Gastrocnemius medialis (tissue), 4 donors: ENCODE measurements at places on chromosomes 11 and 22.

- DNase-seq, result no peak
Measured at GRCh38 chr22:44396021-44396726, 83.4 kb upstream of the SHISAL1 start.

GRCh38 chr11:24122291-24122690, 374.6 kb upstream of the LUZP2 start:
- DNase-seq, result no peak

DNA sequence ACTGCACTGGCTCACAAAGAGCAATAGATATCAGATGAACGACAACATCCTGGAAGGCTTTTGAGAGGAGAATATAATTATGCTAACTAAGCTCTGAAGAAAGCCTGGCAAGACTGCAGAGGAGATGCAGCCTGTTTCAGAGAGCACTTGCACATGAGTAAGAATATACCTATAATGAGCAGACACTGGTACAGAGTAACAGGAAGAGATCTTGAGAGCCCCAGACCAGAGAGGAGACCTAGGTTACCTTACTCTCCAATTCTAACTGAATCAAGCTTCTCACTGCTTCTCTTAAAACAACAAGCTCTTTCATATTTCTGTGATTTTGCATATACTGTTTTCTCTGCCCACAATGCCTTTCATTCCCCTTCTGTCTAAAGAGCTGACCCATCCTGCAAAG, 66.5 kb downstream of the FAM168A start:
- no peak for DNase-seq

GRCh38 chr11:1196516-1197391, 26.1 kb upstream of the MUC5B start:
- DNase-seq, result no peak

GRCh38 chr11:33663121-33663520, 37.5 kb downstream of the C11orf91 start:
- DNase-seq, result no peak

DNA sequence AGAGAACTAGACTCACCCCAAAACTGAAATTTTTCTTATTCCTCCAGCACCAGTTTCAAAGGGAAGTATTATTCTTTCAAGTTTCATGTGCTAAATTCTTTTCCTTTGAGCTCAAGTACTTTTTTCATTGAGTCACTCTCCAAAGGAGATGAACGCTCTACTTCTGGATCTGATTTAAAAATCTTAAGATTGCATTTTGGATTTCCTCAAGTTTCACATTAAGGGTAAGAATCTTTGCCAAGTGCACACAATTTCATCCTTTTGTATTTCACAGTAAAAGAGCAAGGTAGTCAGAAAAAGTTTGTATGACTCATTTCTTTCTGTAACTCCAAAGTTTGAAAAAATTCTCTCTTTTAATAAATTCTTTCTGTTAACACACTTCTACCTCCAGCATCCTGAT, 435.5 kb downstream of the RAB38 start:
- DNase-seq, result no peak

GRCh38 chr22:43237280-43237679, 50.3 kb upstream of the TTLL12 start:
- DNase-seq, result no peak

DNA sequence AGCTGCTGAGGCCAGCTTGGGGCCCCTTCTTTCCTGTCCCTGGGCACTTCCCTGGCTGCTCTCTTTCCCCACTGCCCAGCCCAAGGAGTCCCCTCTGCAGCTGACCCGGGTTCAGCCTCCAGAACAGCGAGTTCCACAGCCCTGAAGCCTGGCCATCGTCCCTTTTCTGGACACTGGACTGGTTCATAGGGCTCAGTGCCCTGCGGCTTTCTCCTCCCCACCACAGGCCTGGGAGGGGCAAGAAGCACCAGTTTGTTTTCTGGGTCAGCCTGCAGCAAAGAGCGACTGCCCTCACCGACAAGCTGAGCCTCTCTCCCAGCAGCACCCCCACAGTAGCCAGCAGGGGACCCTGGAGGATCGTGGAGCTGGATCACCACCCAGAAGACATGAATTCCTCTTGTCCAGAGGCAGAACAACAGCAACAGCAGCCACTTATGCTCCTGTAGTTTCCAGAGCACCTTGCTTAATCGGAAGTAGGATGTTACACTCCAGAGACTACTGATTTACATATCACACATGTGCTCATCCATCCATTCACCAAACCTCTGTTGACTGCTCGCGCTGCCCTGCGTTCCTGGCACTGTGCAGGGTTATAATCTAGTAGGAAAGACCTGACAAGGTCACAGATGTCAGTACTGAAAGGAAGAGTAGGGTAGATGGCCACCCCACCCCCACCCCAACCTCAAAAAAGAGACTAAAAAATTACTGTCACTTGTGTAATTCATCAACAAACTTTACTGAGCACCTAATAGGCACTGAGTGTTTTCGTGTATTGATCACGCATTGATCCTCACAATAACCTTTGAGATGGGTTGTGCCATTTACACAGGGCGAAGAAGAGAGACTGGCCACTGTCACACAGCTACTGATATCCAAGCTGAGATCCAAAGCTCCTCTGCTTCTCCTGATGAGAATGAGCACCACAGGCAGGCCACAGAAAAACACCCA, 13.0 kb upstream of the CXCR5 start:
- peak; percentile 67 for DNase-seq

- peak; percentile 31 for DNase-seq
Measured at GRCh38 chr11:95849087-95849825, 59.0 kb downstream of the CEP57 start.

GRCh38 chr11:47558695-47559094, 5.8 kb upstream of the CELF1 start:
- DNase-seq, result no peak

DNA sequence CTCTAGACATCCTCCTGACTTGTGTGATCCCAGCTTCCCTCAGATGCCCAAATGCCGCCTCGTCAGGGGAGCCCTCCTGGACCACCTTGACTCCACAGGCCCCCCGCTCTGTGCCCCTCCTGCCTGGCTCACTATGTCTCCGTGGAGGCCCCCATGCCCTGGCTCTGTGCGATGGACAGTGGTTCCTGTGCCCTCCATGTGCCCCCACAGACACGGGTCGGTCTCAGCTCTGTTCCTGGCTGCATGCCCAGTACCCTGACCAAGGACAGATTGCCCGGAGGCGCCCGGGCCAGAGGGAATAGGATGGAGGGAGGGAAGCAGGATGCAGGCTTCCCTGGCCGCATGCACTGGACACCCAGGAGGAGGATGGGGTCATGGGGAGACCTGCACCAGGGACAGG, 1274.6 kb downstream of the BRD1 start:
- DNase-seq, result no peak

- no peak for DNase-seq
Measured at GRCh38 chr11:15307619-15308024, 192.9 kb downstream of the INSC start.

- DNase-seq, result no peak
Measured at GRCh38 chr11:75873417-75874221, 58.6 kb downstream of the UVRAG start.

GRCh38 chr11:45051621-45052020, 94.8 kb upstream of the PRDM11 start:
- DNase-seq, result no peak

GRCh38 chr11:6681949-6682348, 1.2 kb downstream of the MRPL17 start:
- DNase-seq, result no peak

GRCh38 chr11:18727479-18728236, 1.7 kb upstream of the IGSF22 start:
- DNase-seq, result no peak

DNA sequence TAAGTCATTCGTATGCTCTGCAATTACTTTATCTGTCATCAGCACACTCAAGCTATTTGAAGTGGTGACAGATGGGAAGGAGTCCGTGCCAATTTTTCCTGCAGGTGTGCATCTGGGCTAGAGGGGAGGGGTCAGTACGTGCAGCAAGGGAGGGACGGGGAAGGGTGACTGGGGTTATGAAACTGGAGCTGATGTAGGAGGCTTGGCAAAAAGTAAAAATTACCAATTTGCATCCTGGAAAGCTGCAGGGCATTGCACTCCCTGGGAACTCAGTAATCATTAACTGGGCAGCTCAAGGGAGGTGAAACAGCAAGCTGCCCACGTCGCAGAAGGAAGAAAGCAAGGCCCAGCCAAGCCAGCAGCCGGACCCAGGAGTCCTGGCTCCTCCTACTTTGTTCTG, 87.1 kb upstream of the TMEM45B start:
- no peak for DNase-seq

GRCh38 chr22:47194476-47195155, 432.2 kb downstream of the TBC1D22A start:
- no peak for DNase-seq

DNA sequence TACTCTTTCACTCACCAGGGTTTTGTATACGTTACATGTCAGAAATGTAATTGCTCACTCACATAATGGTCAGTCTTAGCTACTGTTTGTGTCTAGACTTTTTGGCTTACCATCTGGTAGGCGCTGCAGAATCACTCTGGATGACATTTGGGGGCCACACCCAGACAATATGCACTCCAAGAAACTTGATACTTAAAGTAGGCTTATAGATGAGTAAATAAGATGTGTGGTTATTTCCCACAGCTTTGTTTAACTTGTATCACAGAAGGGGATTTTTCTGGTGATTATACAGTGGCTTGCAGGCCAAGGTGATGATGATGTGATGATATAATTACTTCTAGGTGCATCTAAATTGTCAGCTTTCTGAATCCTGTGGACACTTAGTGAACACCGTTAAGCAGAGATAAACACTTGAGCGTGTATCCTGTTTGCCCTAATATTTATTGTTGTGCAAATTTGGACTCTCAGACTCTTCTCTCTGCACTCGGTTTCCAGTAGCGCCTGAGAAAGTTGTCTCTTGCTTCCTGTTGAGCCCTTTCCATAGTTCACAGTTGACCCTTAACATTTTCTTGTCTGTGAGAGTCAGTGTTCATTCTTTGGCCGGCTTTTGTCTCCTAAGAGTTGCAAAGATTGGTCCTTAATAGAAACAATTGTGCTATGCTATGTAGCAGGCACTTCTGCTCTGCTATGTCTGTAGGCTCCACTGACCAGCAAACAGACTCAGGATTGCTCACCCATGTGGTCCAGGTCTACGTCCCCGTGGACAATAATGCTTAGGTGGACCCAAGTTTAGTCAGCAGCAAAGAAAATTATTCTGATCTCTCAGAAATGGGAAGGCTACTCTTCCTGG, 89.3 kb downstream of the PRR5L start:
- no peak for DNase-seq

DNA sequence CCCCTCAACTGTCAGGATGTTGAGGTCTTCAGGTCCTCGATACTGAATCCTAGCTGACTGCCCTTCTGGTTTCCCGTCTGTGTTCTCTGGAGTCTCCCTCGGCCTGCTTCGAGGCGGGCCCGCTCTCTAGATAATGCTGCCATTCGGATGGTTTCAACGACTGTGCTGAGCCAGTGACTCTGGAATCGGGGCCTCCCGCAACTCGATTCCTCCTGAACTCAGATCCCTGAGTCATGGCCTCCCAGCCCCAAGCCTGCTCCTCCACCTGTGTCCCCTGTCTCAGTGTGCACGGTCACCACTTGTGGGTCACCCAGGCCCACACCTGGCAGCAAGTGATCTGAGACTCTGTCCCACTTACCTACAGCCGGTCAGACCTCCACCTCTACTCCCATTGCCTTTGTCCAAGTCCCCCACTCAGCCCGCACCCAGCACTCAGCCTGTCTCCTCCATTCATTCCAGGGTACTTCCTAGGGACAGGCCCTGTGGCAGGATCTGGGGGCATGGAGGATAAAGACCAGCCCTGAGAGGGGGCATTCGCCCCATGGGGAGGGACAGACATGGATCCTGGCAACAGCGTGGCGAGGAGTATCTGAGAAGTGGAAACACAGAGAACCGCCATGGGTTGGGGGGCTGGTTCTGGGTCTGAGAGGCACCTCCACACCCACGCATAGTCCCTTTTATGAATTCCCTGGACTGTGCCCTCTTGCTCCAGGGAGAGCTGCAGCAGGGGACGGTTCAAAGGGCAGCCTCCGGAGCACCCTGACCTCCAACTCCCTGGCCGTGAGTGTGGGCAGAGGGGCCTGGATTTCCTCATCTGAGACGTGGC, 14.3 kb downstream of the MPST start:
- no peak for DNase-seq

GRCh38 chr11:2789791-2790567, 90.2 kb upstream of the KCNQ1OT1 start:
- DNase-seq, result peak; percentile 1

- DNase-seq, result no peak
Measured at GRCh38 chr11:72136684-72137262, 1.2 kb downstream of the FOLR3 start.

- no peak for DNase-seq
Measured at GRCh38 chr22:40560994-40561515, 75.5 kb downstream of the MRTFA start.

DNA sequence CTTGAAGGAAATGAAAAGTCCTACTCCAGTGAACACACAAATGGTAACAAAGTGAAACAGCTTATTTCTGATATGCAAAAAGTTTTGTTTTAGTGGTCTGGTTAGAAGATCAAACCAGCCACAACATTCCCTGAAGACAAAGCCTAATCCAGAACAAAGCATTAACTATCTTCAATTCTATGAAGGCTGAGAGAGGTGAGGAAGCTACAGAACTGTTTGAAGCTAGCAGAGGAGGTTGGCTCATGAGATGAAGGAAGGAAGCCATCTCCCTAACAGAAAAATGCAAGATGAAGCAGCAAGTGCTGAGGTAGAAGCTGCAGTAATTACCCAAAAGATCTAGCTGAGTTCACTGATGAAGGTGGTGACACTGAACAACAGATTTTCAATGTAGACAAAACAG, 168.4 kb downstream of the IGLL1 start:
- no peak for DNase-seq

- DNase-seq, result no peak
Measured at GRCh38 chr11:110805756-110806155, 93.5 kb upstream of the ARHGAP20 start.

DNA sequence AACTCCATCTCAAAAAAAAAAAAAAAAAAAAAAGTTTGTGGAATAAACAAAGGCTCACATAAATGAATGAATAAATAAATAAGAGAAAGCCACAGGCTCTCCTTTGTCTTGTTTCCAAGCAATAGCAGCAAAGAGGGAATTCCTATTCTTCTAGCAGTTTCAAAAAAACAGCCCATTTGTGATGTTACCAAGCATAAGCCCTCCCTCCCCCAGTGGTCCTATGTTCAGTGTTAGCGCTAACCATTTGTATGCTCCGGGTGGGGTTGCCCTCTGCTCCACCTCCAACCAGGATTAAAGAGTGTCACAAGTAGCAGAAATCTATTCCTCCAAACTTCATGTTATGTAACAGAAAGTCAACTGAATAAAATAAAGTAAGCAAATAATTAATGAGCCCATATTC, 1215.0 kb upstream of the TENM4 start:
- DNase-seq, result no peak

DNA sequence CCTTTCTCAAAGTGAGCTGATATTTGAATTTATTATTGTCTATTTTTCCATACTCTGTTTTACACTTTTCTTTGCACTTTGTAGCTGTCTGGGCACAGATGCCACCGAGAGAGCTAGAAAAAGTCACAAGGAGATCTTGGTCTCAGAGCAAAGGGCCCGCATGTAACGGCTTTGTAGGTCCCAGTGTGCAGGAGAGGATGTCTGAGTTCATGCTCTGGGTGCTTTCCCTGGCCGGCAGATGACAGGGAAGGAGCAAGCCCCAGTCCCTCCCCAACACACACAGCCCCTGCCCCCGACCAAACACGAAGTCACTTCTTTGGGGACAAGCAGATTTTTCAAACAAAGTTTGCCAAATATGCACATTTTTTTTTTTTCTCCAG, 55.8 kb downstream of the SMIM38 start:
- no peak for DNase-seq
